ENCODE measurements at places on chromosomes 16 and 17.
A peak's percentile ranks its signal among the peaks of the same experiment; 100 is the strongest.

DNA sequence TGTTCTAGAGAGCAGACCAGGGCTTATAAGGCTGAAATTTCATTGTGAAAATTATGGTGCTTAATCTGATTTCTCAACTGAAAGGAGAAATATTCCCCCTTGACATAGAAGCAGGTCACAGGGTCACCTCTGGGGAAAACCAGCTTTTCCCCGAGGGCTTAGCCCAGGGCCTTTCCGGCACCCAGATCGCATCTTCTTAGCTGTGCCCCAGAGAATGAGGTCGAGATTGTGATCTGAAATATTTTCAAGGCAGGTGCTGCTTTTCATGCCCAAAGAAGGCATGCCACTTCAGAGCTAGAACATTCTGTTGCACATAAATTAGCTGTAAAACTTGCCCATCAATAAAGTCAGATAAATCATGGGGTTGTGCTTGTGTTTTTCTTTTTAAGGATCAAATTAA lies 25.4 kb upstream of the ARHGAP17 start:
- no peak for DNase-seq

- no peak for DNase-seq
Observed at GRCh38 chr17:16129441-16130205, 85.7 kb downstream of the NCOR1 start.

DNA sequence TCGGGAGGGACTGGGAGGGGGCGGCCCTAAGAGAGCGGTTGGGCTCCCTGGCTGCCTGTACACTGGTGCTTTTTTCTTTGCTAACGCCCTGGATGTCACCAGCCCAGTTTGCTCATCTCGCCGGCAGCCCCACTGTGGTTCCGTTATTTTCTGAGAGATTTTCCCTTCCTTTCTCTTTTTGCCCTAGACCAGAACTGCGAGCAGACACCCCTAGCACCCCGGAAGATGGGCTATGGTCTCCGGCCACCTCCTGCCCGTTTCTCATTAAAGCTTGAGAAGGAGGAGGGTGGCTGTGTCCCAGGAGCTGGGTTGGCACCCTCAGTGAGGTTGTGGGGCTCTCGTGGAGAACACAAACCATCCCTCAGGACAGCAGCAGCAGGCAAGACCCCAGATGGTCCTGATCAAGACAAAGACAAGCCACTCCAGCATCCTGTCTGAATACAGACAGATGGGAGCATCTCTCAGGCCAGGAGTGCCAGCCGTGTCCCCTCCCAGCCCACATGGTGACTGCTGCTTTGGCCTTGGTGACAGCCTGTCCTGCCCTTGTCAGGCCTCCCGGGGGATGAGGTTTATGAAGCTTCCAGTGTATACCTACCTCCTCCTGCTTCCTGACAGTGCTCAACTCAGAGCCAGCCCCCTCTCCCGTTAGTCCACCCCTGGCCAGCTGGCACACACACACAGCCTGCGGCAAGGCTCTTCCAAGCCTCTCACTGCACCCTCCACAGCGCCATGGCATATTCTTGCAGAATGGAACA lies 77.2 kb downstream of the KCNJ12 start:
- DNase-seq: no peak

DNA sequence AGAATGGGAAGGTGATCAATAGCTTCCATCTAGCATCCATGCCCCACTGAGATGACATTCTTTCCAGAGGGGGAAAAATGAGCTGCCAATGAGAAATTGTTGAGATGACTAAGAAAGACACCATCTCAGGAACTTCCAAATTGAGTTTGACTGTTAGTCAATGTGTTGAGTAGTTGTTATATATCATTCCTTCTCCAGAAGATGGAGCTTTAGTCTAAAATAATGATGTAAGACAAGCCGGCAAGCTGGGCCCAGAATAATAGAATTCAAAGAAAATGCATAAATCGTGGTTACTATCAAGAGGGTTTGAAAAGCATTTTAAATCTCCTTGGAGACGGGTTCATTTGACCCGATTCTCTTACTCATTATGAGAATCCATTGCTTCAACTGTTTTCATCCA lies 71.0 kb upstream of the ATF7IP2 start:
- DNase-seq: peak; percentile 75

- no peak for DNase-seq
Observed at GRCh38 chr17:13352747-13353415, 248.8 kb downstream of the HS3ST3A1 start.

DNA sequence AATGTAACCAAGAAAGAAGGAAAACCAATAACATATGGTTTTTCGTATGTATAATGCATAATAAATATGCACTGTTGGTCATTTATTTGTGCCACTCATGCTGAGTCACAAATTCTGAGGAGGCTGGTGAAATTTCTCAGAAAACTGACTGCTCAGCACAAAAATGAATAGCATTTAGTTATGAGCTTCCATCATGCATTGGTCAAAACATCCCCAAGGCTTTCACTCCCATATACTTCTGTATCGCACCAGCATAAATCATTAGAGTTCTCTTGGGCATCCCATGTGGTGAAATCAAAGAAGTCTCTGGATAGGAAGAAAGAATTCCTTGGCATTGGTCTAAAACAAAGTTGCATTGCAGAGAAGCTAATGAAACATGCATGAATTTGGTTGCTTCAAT lies 785.6 kb upstream of the CDH8 start:
- no peak for DNase-seq
